Stimulated activated CD8-positive, alpha-beta memory T cell treated with anti-CD3 and anti-CD28 coated beads, Interleukin-15, amount 100 ng/mL, for 48 hours (primary cell): ENCODE measurements at places on chromosomes 1 and 21.

DNA sequence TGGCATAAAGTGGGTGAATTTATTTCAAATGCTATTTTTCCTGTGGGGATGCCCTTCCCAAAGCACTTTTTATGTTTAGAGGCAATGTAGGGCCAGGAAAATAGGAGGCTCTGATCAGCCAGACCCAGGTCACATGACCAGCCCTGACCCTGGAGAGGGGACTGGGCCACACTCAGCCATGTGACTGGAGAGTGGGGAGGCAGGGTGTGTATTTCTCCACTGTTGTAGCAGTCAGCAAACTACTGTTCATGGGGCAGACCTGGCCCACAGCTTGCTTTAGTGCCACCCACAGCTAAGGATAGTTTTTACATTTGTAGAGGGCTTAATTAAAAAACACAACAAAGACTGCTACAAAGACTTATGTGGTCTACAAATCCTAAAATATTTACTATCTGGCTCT, 153.8 kb downstream of the ACTL8 start:
- no peak for DNase-seq

GRCh38 chr1:221723018-221723847, 18.7 kb downstream of the DUSP10 start:
- DNase-seq, result no peak

GRCh38 chr1:212487774-212488435, 55.2 kb downstream of the NENF start:
- DNase-seq, result no peak

DNA sequence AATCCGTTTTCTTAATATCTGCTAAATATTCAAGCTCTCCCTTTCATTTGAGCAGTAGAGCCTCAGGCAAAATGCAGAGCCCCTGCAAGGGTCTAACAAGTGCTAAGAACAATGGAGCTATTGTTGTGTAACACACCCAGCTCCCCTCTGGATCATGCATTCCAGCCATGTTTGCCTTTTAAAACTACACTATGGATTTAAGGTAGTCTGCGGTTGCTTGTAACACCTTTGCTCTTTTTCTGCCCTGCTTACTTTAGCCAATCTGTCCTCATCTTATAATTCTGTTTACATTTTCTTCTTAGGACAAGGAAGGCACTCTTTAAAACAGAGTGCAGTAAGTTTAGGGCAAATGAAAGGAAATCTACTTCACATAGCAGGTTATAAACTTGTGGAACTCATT, 60.0 kb upstream of the C1orf105 start:
- no peak for DNase-seq
